PC-9 (cell line): ENCODE measurements at places on chromosomes 3 and 15. TPM values are rescaled to one million over a fixed set of nuclear protein-coding genes. Genes with fewer than 3 reads are reported as not detected.

GRCh38 chr15:83249030-83249343 lies 35.5 kb downstream of the BNC1 start:
- peaks cover 17% of the 10 kb centered on the region for H3K4me1 ChIP-seq
- no peaks in the 10 kb centered on the region for H3K27me3 ChIP-seq
- H3K4me3 ChIP-seq = no peak overlapping the region
- no peaks in the 10 kb centered on the region for H3K36me3 ChIP-seq
- peak overlapping the region; percentile 7; the same call in 1 of the 2 replicates for H3K27ac ChIP-seq

- no peaks in the 10 kb centered on the region for H3K27me3 ChIP-seq
- H3K36me3 ChIP-seq = no peaks in the 10 kb centered on the region
- H3K4me1 ChIP-seq = no peaks in the 10 kb centered on the region; the same call in 1 of the 2 replicates
- H3K27ac ChIP-seq = no peak overlapping the region
- H3K4me3 ChIP-seq = no peak overlapping the region
Observed at GRCh38 chr3:42098171-42098570, 7.0 kb downstream of the TRAK1 start.

GRCh38 chr3:52243791-52244628 lies 1.5 kb upstream of the PPM1M start:
- no peak overlapping the region for H3K4me3 ChIP-seq
- DNase-seq = peak; percentile 80
- H3K27ac ChIP-seq = peak overlapping the region; percentile 63
- H3K27me3 ChIP-seq = no peaks in the 10 kb centered on the region
- peaks cover 40% of the 10 kb centered on the region for H3K4me1 ChIP-seq
- H3K36me3 ChIP-seq = no peaks in the 10 kb centered on the region

DNA sequence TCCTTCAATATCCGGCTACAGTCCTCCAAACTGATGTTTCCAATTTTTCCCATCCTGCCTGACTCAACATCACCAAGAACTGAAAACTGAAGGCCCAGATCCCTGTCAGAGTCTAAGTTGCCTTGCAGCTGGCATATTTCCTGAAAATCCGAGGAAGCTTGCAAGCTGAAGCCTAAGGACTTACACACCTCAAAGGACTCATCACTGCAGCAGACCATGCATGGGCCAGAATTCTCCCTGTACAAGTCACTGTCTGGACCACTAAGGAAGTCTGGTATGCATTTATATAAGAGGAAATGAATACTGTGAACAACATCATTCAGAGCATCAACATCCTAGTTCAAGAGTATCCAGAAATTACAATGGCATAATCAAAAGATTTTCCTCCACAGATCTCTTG lies 548.8 kb upstream of the MDFIC2 start:
- DNase-seq = no peak
- no peaks in the 10 kb centered on the region for H3K27me3 ChIP-seq
- H3K27ac ChIP-seq = no peak overlapping the region
- H3K4me1 ChIP-seq = no peaks in the 10 kb centered on the region

DNA sequence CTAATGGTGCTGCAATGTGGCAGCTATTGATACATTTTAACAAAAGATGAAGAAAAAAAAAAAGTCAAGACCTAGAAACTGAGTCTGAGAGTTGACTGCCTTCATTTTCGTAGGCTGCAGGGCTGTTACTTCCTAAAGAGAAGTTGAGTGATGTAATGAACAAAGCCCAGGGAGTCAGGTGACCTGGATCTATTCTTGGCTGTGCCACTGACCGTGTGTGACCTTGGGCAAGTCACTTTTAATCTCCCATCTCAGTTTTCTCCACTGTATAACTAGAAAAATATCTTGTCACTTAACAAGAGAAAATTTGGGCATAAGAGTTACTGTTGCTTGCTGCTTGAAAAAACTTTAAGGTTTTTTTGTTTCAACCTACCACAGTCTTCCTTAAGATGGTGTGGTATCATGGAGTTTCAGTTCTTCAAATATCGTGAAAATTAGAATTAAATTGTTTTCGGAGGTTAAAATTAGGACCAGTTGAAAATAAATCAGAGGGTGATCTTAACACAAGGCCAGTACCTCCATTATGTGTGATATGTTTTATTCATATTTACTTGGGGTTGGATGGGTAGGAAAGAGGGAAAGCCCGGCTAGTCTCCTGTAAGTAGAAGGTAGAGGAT lies 5.8 kb downstream of the FMN1 start:
- no peak for DNase-seq
- no peaks in the 10 kb centered on the region for H3K4me1 ChIP-seq
- H3K4me3 ChIP-seq = no peak overlapping the region
- no peaks in the 10 kb centered on the region for H3K36me3 ChIP-seq

DNA sequence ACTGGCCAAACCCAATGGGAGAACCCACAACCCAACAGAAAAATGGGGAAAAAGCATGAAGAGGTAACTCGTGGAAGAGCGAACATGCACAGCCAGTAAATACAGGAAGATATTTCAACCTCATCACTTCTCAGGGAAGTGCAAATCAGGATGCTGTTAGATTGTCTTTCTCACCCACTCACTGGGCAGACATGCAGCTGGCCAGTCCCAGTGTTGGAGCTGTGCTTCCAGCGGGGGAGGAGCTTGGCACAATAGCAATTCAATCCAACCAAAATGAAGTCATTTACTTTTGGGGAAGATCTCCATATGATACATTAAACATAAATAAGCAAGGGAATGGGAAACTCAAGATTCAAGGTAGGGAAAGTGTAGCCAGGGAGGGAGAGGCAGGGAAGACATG lies 12.1 kb downstream of the WNT7A start:
- DNase-seq = no peak
- no peak overlapping the region for H3K4me3 ChIP-seq
- H3K27ac ChIP-seq = no peak overlapping the region
- H3K27me3 ChIP-seq = no peaks in the 10 kb centered on the region
- H3K36me3 ChIP-seq = peaks cover 19% of the 10 kb centered on the region
- H3K4me1 ChIP-seq = no peaks in the 10 kb centered on the region

DNA sequence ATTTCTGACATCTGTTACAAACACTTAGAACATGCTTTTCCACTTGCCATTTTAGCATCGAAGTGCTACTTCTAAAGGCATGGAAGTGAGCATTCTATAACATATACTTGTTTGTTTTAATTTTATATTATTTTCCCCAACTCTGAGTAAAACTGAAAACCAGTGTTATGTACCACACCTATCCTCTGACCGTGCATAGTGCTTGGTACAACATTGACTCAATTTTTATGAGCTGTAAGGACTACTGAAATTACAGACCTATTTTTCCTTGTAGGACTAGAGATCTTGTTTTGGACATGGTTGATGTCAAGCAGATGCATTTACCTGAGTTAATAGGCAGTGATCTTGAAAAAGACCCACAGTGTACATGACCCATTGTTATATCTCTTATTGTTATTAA lies 51.5 kb upstream of the CCNB2 start:
- H3K36me3 ChIP-seq = peaks cover 3% of the 10 kb centered on the region; the same call in 1 of the 2 replicates
- no peaks in the 10 kb centered on the region for H3K4me1 ChIP-seq
- H3K27me3 ChIP-seq = no peaks in the 10 kb centered on the region
- no peak overlapping the region for H3K27ac ChIP-seq
- H3K4me3 ChIP-seq = no peak overlapping the region
- DNase-seq = no peak

GRCh38 chr3:99126316-99126715 lies 224.8 kb upstream of the DCBLD2 start:
- no peak overlapping the region for H3K4me3 ChIP-seq
- no peak for DNase-seq
- H3K36me3 ChIP-seq = no peaks in the 10 kb centered on the region
- H3K4me1 ChIP-seq = peaks cover 20% of the 10 kb centered on the region

DNA sequence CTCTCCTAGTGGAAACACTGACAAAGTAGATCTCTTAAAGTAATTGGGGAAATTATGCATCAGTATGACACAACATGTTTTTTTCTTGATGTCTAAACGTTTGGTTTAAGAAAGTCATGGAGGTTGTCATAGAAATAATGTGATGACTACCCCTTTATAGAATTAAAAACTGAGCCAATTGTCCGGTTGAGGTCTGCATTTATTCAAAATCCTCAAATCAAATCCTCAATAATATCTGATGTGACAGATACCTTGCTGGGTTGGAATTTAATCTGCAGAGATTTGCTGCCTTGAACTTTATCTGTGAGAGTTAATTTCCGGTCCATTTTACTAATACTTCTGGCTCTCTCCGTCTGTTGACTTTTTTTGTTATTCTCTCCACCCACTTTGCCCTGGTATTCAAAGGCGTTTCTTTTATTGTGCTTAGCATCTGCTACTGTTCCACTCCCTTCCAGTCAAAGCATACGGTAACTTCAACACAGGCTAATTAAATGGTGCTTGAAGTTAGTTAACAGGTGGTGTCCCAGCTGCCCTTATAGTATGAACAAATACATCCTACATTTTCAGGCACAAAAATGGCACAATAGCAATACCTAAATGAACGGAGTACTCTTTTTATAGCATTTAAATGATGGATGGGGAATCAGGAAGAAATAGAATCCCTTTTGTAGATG lies 628.3 kb downstream of the ROBO1 start:
- H3K4me1 ChIP-seq = no peaks in the 10 kb centered on the region
- DNase-seq = no peak
- no peak overlapping the region for H3K27ac ChIP-seq
- H3K4me3 ChIP-seq = no peak overlapping the region
- no peaks in the 10 kb centered on the region for H3K36me3 ChIP-seq

DNA sequence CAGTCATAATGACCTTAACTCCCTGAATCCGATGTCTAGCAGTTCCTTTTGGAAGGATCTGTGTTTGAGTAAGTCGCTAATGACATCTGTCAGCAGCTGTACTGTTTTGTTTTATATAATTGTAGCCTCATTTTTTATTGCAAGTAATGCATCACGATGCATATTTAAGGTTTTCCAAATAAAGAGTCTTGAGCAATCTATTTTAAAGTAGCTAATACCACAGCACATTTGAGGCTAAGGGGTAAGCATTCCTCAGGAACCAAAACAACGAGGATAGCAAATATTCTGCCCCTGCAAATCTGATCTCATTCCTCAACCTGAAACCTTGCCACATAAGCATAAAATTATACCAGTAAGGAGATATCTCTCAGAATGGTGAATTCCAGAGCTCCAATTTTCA lies 98.7 kb downstream of the TBC1D5 start:
- H3K36me3 ChIP-seq = no peaks in the 10 kb centered on the region
- H3K27me3 ChIP-seq = no peaks in the 10 kb centered on the region
- DNase-seq = no peak
- H3K4me3 ChIP-seq = no peak overlapping the region

GRCh38 chr15:33985287-33985686 lies 17.0 kb downstream of the CHRM5 start:
- no peak overlapping the region for H3K4me3 ChIP-seq
- no peak for DNase-seq
- H3K4me1 ChIP-seq = no peaks in the 10 kb centered on the region; the same call in 1 of the 2 replicates
- no peaks in the 10 kb centered on the region for H3K27me3 ChIP-seq

- H3K4me3 ChIP-seq = no peak overlapping the region
- peak; percentile 12 for DNase-seq
- peak overlapping the region; percentile 57 for H3K27ac ChIP-seq
- H3K4me1 ChIP-seq = peaks cover 39% of the 10 kb centered on the region
- H3K36me3 ChIP-seq = no peaks in the 10 kb centered on the region
- no peaks in the 10 kb centered on the region for H3K27me3 ChIP-seq
Observed at GRCh38 chr15:90261811-90262210, 3.7 kb upstream of the NGRN start.

GRCh38 chr15:25182098-25182478 lies 227.3 kb downstream of the SNRPN start:
- H3K27ac ChIP-seq = no peak overlapping the region
- H3K4me1 ChIP-seq = no peaks in the 10 kb centered on the region
- no peak for DNase-seq
- no peaks in the 10 kb centered on the region for H3K27me3 ChIP-seq

GRCh38 chr15:33888176-33888575 lies 80.1 kb upstream of the CHRM5 start:
- no peaks in the 10 kb centered on the region for H3K36me3 ChIP-seq
- no peak for DNase-seq
- no peak overlapping the region for H3K4me3 ChIP-seq
- H3K27me3 ChIP-seq = no peaks in the 10 kb centered on the region

- H3K36me3 ChIP-seq = no peaks in the 10 kb centered on the region
- no peak overlapping the region for H3K4me3 ChIP-seq
- H3K27ac ChIP-seq = no peak overlapping the region
- no peak for DNase-seq
- H3K27me3 ChIP-seq = peaks cover 94% of the 10 kb centered on the region
Observed at GRCh38 chr3:10601151-10601856, 95.9 kb upstream of the ATP2B2 start.

Gene EXOG
- total RNA-seq = 7.5 and 9.3 TPM in 2 replicates

Gene FBXW12
- total RNA-seq = not detected in 2 replicates

Gene GOLGA8H
- total RNA-seq = not detected in 2 replicates

Gene DLEC1
- 0.35 and 0.45 TPM in 2 replicates for total RNA-seq

Gene ACSBG1
- total RNA-seq = 0.48 and 1.2 TPM in 2 replicates

Gene CYP1A1
- total RNA-seq = 0.33 and 0.39 TPM in 2 replicates

Gene MAP1A
- total RNA-seq = 1.5 and 2.1 TPM in 2 replicates

Gene CADM2
- 0.59 and 0.70 TPM in 2 replicates for total RNA-seq

Gene SMAD6
- total RNA-seq = 7.1 and 10.6 TPM in 2 replicates

Gene XXYLT1
- 13.3 and 14.6 TPM in 2 replicates for total RNA-seq

Gene RPL4
- total RNA-seq = 1,859 and 2,320 TPM in 2 replicates

Gene CISH
- total RNA-seq = 2.7 and 3.2 TPM in 2 replicates
